Midbrain (tissue), 1 donor: ENCODE measurements at places on chromosomes 7 and 10.

- no peak for DNase-seq
Measured at GRCh38 chr7:7323352-7323751, 141.0 kb downstream of the C1GALT1 start.

- DNase-seq: no peak
Measured at GRCh38 chr7:98701372-98701771, 84.3 kb downstream of the NPTX2 start.

DNA sequence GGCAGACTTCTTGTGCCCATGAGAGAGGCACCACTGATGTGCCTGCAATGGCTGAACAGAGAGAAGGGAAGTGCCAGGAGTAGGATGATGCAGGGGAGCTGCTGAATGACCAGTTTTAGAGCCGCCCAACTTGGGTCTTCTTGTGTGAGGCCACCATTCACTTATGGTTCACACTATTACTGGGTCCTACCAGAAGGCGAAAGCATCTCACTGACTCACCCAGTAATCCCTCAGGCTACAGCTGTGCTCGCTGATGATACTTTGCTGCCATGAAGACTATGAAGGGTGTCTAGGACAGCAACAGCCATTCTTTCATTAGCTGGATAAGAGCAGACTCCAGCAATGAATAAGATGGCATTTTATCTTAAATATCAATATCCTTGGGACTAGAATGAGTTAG, 47.6 kb downstream of the PLXNA4 start:
- no peak for DNase-seq

DNA sequence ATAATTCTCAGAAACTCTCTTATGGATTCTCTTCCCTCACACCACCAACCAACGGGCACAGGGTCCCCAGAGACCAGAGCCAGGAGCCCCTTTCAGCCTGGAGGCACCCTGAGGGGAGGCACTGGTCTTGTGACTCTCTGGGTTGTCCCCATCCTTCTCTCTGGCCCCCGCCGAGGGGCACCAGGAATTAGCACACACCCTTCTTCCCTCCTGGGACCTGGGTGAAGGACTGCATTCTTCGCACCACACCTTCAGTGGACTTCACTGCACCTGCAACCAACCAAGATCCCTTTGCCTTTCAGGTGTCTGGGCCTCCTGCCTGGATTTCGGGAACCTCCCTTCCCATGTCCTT, 22.1 kb downstream of the PLAC9 start:
- no peak for DNase-seq

DNA sequence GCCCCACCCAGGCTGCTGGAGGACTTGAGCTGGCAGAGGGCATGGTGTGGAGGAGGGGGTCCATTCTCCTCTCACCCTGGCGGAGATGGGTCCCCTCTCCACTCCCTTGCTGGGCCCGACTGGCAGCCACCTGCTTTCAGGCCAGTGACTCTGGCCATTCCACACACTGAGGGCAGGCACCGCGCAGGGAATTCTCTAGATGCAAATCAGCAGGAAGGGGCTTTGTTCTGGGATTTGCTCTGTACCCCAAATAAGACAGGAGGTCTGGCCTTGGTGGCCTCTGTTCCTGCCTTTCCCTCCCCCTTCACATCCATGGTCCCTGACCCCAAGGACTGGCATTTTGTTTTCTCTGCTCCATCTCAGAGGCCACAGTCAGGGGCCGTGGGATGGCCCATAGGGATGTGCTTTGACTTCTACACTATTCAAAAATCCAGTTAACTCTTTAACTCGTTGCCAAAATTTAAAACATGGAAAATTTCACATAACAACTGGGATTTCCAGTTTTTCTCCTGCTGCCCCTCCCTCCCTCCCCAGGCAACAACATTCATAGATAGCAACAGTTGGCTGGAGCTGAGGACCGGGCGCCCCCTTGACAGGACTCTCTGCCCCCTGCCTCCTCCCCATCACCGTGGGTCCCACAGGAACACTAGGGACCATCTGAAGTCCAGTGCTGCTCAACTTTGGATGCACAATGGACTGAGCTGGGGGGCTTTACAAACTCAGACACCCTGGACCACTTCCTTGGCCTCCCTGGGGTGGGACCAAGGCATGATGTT, 33.9 kb downstream of the PPIF start:
- no peak for DNase-seq
